Fibroblast of pulmonary artery (primary cell): ENCODE measurements at places on chromosomes 16 and 17.

DNA sequence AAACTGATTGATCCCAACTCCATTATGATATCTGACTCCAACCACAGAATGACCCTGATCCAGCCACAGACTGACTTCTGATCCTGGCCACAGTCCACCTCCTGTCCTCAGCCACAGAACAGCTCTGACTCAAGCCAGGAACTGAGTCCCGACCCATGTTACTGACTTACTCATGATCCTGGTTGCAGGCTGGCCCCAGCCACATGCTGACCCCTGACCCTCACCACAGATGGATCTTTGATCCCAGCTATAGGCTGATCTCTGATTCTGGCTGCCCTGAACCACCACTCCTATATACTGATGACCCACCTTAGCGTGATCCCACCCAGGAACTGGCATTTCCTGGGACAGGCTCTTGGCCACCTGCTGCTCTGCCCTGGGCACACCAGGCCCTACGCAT, 32.2 kb upstream of the IL21R start:
- DNase-seq: no peak

DNA sequence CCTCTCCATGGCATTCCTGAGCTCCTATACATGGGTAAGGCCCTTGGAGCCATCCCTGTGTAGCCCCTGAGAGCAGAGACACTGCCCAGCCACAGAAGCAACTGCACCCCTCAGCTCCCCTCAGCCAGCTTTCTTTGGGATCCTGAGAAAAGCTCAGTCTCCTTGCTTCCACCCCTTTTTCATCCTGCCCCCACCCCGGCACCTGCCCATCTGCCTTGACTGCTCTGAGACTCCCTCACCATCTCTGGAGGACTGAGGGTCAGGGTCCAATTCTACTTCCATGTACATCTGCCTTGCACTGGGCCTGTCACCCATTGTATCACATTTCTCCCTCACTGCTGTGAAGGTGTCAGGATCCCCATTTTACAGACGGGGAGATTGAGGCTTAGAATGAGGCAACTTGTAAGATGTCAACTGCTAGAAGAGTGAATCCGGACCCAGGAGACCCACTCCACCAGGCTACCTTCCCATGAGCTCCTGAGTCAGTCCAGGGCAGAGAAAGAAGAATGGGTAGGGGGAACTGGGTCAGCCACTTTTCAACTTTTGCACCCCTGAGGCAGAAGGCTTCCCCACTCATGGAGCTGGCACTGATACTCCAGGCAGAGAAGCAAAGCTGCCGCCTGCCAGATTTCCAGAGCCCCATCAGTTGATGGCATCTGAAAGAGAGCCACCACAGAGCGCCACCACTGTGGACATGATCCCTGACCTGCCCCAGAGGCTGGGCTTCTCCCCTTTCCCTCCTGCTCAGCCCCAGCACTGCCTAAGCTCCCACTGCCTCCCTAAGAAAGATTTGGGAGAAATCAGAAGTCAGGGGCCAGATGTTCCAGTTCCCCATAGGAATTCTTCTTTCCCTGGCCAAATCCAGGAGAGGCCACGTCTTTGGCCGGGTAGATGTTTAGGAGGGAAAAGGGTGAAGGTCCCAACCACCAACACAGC, 135.4 kb downstream of the TMEM132E start:
- no peak for DNase-seq

DNA sequence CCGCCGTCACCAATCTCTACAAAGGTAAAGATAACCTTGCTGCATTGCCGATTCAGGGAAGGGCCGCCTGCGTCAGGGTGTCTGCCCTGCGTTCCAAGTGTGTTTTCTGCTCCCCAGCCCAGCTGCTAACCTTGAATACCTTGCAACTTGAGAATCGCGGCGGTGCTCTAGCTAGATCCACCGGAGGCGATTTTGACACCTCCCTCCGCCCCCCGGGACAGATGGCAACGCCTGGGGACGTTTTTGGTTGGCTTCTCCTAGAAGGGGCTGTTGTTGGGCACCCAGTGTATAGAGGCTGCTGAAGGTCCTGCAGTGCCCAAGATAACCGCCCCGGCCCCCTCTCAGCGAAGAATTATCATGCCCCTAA, 1.5 kb downstream of the HAPSTR1 start:
- no peak for DNase-seq

DNA sequence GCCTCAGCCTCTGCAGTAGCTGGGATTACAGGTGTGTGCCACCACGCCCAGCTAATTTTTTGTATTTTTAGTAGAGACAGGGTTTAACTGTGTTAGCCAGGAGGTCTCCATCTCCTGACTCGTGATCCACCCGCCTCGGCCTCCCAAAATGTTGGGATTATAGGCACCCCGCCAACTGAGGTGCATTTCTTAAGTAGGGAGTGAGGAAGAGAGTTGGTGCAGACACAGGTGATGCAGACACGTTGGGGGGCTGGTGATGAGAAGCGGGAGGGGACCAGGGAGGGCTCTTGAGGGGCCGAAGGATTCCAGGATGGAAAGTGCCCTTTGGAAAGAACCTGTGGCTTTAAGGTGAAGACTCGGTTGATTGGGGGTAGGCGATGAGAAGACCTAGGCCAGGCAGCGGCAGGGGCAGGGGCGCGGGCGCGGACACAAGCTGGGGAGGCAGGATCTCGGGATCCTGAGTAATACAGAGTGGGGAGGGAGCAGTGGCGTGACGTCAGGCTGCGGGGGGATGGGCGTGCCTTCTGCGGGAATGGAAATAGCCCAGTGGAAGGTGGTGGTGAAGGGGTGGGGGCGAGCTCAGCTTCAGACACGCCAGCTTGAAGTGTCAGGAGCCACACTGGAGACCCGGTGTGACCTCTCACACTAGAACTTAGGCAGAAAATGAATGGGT, 2.5 kb upstream of the ATP6V0C start:
- DNase-seq: peak; percentile 57

DNA sequence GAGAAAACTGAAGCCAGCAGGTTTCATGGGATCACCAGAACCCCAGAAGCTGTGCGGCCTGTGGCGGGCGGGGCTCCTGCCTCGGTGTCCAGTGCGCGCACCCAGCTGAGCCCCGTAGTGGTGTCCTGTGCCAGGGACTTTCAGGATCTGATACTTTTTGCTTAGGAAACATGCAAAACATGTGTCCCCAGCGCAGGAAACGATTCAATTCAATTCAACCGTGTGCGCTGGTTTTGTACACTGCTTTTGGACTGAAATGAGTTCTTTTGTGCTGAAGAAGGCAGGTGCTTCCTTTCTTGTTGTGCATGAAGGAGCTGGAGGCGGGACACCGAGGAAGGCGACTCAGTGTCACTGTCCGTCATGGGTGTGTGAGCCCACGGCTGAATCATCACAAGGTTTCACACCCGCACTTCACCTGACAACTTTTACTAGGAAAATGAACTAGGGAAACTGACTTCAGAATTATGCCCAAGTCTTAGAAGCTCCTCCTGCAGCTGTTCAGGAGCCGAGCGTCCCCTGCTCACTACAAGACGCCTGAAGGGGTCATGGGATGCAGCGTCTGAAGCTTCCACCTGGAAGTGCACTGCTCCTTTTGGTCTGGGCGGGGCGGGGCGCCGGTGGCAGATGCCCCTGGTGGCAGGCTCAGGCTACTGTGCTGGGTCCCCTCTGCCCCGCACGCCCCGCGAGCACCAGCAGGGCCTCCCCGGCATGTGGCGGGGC, 31.4 kb upstream of the ZNF750 start:
- DNase-seq: no peak

DNA sequence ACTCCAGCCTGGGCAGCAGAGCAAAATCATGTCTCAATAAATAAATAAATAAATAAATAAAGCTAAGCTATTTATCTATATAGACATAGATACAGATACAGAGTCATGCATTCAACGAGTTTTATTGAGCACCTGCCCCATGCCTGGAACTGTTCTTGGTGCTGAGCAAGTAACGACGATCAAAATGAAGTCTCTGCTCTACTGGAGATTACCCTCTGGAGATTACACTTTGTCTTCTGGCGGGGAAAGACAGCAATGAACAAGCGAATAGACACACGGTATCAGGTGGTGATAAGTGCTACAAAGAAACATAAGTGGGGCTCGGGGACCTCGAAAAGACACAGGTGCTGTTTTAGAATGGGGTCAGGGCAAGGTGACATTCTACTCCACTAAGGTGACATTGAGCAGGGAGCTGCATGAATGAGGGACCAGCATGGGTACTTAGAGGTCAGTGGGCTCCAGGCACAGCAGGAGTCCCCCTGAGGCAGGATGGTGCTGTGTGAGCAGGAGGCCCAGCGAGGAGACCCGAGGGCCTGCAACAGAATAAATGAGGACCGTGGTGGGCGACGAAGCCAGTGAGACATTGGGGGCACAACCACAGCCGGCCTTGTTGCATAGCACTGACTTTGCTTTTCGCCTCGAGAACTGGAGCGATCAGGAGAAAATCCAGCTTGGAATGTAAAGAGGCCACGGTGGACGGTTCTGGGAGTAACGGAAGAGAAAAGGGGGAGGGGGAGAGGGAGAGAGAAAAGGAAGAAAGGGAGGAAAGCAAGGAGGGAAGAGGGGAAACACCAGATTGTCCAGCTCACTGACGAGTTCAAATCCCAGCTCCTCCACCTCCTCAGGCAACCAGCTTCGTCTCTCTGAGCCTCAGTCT, 42.4 kb upstream of the MEAK7 start:
- DNase-seq: no peak

GRCh38 chr16:27549464-27549745, 308 bp downstream of the GTF3C1 start:
- no peak for DNase-seq

GRCh38 chr17:62680541-62681052, 53.1 kb downstream of the MRC2 start:
- no peak for DNase-seq

- no peak for DNase-seq
Measured at GRCh38 chr16:85996843-85997242, 97.9 kb downstream of the IRF8 start.

- DNase-seq: peak; percentile 59
Measured at GRCh38 chr17:29572691-29573557, 4.4 kb downstream of the TP53I13 start.

DNA sequence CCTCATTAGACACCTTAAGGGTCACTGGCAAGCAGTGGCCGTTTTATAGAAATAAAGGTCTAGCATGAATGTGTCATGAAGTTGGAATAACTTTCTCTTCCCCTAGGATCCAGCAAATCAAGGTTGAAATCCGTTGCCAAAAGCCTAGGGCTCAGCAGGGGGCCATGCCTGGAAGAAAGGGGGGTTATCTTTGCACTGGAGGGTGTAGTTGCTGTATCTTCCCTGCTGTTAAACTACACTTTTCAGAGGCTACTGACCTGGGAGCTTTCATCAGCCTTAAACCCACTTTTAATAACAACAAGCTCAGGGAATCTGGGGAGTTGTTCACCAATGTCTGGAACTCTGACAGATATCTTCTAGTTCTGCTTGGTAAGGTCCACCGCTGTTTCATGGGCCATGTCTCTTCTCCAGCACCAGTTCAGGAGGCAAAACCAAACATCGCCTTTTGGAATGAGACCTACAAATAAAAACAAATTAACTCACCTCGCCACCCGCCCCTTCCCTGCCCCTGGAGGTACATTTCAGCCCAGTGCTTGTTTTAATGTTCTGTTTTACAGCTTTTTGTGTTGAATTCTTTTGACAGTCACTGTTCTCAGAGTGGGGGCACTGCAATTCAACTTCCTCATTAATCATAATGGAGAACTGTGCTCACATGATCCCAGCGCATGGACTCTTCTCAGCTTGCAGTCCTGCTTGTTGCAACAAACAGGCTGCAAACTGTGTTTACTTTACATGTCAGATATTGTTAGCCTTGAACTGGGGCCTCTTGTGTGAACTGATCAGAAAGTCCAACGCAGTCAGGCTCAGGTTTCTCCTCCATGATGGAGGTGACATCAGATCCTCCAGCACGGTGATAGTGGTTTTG, 508.7 kb downstream of the KCNJ2 start:
- no peak for DNase-seq

GRCh38 chr16:77480681-77481315, 46.0 kb upstream of the ADAMTS18 start:
- no peak for DNase-seq

DNA sequence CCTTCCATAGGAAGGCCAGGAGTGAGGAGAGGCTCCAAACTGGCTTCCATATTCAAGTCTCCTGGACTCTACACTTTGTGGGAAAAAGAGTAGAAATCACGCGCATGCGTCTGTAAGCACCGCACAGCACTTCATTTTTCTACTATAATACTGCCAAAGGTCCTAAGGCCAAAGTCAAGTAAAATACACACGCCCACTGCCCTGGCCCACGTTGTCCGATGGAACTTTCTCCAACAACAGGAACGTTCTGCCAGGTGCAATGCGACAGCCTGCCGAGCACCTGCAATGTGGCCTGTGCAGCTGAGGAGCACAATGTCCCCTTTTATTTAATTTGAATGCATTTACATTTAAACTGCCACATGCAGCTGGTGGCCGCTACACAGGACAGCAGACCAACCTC, 23.5 kb downstream of the DNASE1 start:
- no peak for DNase-seq

GRCh38 chr16:86970726-86971125, 346.5 kb downstream of the C16orf95 start:
- no peak for DNase-seq

- DNase-seq: no peak
Measured at GRCh38 chr17:80358131-80358530, 56.8 kb upstream of the ENDOV start.

- DNase-seq: peak; percentile 1
Measured at GRCh38 chr17:79515646-79516571, 94.9 kb downstream of the RBFOX3 start.

DNA sequence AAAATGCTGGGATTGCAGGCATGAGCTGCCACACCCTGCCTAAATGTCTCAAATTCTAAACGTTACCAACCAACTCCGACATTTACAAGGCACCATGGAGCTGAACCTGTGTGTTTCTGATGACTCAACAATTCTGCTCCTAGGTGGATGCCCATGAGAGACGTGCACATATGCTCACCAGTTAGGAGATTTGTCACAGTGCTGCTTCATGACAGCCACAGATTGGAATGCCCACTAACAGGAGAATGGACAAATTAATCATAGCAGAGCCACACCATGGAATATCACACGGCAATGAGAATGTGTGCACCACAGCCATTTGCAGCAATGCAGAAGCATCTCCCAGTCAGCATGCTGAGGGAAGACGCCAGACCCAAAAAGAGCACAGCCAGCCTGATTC, 8.0 kb upstream of the KCNG4 start:
- DNase-seq: no peak

DNA sequence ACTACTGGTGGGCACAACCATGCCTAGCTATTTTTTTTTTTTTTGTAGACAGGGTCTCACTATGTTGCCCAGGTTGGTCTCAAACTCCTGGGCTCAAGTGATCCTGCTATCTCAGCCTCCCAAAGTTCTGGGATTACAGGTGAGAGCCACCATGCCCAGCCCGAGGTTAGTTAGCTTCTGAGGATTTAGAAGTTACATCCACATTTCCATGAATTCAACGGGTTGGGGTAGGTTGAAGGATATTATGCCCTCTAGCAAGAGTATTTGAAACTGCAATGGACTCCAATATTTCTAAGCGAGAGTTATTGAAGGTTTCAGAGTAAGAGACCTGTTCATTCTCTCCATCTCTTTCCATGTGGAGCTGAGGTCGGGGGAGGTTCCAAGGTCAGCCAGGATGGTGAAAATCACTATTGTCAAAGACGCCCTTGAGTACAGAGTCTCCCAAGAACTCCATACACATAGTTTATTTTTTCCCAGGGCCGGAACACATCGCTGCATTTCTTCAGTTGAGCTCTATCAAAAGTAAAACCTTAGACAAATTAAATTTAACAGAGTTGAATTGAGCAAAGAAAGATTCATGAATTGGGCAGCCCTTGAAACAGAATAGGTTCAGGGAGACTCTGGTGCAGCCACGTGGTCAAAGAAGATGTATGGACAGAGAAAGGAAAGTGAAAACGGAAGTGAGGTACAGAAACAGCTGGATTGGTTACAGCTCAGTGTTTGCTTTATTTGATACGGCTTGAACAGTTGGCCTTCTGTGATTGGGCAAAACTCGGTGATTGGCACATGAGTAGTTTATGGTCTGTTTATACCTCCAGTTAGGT, 19.0 kb upstream of the ITPRIPL2 start:
- no peak for DNase-seq
